ENCODE measurements at places on chromosomes 5 and 9. TPM values are rescaled to one million over a fixed set of nuclear protein-coding genes. Genes with fewer than 3 reads are reported as not detected.
A peak's percentile ranks its signal among the peaks of the same experiment; 100 is the strongest.

The SUSD3 gene
- 1.7 TPM for polyA plus RNA-seq

The MEGF9 gene
- 12.1 TPM for polyA plus RNA-seq

The MEIKIN gene
- polyA plus RNA-seq, result 0.23 TPM

The SAXO1 gene
- polyA plus RNA-seq, result 0.15 TPM

The PCDHGA10 gene
- polyA plus RNA-seq, result 2.2 TPM

The CCIN gene
- polyA plus RNA-seq, result 0.92 TPM

DNA sequence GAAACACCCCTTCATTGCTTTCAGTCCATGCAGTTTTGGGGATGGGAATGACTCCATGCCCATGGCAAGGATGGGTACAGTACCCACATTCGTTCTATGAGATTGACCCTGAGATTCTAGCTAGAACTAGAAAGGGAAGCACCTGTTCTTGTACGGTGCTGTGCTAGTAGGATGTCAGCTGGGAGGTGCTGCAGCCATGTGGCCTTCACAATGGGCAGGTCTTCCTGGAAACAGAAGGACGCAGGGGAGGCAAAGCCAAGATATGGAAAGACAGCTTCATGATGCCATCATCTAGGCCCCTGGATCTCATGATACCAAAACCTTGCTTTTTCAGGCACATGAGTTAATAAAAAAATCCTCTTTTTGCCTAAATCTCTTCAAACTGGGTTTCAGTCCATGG lies 10.5 kb upstream of the FGF1 start:
- no peak for DNase-seq

GRCh38 chr5:168162464-168162863 lies 129.0 kb upstream of the WWC1 start:
- peak; percentile 76 for DNase-seq

GRCh38 chr5:74851684-74852353 lies 14.4 kb downstream of the FAM169A start:
- no peak for DNase-seq

DNA sequence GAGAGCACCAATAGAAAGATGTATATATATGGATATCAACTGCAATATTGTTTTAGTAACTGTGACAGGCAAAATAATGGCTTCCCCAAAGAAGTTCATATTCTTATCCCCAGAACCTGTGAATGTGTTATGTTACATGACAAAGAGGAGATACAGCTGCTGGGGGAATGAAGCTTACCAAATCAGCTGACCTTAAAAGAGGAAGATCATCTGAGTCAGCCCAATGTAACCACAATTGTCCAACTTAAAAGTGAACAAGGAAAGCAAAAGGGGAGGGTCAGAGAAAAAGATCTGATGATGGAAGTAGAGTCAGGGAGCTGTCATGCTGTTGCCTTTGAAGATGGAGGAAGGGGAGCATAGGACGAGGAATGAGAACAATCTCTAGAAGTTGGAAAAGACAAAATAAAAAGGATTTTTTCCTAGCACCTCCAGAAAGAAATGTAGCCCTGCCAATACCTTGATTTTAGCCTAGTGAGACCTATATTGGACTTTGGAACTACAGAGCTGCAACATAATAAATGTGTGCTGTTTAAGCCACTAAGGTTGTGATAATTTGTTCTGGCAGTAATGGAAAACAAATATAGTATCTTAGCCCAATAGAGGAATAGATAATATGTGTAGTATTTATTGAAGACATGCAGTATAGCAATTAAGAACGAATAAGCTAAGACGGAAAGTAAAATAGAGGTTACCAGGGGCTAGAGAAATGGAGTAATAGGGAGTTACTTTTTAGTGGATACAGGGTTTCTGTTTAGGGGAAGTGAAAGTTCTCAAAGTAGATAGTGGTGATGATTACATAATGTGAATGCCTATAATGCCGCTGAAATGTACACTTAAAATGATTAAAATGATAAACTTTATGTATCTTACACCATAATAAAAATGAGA lies 115.9 kb downstream of the PIK3R1 start:
- no peak for DNase-seq

DNA sequence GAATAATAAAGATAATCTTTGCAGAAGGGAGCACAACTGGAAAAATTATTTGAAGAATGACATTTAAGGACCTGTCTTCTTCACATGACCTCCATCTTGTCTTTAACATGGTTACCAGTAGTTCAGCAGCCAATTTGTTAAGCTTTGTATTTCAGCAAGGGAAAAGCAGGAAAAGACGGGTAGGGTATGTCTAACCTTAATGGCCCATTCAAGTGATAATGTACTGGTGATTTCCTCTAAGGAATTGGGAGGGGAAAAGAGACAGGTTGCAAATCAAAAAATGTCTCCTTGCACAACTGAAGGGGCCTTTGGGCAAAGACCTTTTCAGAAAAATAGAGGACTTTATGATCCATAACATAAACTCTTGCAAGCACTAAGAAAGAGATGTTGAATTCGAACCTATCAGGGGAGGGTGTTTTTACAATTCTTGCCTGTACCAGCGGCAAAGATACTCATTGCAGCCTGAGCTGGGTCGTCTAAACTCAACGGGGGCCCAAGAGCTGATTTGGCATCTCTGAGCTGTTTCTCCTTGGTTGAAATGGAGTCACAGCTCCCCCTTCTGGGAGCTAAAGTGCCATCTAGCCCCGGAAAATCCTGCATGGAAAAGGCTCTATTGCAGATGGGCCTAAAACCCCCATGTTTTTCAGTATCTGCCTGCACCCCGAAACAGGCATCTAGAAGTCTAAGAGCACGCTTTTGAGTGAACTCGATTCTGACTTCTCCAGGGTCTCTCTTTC lies 3.8 kb downstream of the BRINP1 start:
- peak; percentile 16 for DNase-seq

GRCh38 chr5:150497274-150497988 lies 10.5 kb upstream of the NDST1 start:
- no peak for DNase-seq

DNA sequence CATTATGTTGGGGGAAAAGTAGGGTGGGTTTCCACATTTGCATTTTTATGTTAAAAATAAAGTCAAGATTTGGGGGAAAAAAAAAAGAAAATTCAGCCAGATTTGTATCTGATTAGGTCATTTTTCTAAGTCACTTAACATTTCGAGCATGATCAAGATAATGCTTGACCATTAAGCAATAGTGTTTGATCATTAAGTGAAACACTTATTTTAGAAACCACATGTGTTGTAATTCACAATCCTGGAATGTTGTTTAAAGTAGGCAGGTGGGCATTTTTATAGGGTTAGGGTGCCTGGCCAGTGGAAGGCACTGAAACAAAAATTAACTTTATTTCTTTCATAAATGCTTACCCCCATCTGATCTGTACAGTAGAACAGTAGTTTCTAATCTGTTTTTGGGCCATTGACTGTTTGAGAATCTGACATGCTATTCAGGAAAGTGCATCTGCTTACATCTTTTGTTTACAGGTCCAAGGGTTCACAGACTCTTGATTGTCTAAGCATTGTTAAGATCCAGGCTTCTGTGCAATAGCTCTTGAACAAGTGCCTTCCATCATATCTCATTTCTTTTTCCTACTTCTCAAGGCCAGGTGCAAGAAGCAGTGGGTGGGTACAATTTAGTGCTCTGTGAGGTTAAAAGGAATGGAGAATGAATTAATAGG lies 9.1 kb downstream of the ZCCHC9 start:
- no peak for DNase-seq

- DNase-seq, result no peak
Observed at GRCh38 chr5:10580531-10581423, 16.9 kb downstream of the ANKRD33B start.

- peak; percentile 61 for DNase-seq
Observed at GRCh38 chr9:74773886-74774479, 113.7 kb downstream of the TRPM6 start.

- DNase-seq, result no peak
Observed at GRCh38 chr5:178785999-178786398, 55.5 kb upstream of the ZNF354A start.

DNA sequence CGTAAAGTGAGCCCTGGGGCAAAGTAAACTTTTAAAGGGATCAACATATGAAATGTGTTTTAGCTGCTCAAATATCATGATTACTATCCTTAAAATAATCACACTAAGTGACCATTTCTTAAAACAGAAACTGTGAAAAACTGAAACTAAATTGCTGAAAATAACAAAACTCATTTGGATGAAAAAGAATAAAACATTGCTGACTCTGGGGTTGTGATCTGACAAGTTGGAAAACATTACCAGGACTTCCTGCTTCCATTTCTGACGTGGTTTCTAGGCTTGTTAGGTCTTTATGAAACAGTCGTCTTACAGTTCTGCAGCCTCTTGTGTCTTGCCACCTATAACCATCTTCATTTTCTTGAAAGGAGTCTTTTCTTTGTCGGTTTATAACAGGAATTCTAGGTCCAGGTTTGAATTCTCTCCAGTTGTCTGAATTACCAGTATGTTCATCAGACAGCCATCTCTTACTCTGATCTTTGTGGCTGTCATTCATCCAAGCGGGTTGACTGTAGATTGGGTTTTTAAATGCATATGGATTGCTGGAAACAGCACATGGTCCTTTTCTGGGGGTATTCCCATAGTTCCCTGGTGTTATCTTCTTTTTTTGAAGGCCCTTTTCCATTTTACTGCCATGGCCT lies 1.7 kb downstream of the TUT7 start:
- no peak for DNase-seq

DNA sequence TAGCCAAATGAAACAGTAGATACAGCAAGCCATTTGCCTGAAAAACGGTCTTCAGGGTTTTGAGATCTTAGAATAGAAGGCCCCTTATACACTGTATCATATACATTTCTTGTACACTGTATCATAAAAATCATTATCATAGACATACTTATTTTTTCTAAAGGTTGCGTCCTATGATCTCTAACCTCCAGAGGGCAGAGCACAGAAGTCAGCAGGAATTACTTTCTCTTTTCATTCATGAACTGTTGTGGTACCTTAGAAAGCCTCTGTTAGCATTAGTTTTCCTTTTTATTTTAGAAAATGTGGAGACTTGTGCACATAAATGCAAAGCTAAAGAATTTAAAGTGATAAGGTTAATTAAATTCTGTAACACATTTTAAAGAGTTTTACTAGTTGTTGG lies 115.4 kb downstream of the OXCT1 start:
- DNase-seq, result no peak

DNA sequence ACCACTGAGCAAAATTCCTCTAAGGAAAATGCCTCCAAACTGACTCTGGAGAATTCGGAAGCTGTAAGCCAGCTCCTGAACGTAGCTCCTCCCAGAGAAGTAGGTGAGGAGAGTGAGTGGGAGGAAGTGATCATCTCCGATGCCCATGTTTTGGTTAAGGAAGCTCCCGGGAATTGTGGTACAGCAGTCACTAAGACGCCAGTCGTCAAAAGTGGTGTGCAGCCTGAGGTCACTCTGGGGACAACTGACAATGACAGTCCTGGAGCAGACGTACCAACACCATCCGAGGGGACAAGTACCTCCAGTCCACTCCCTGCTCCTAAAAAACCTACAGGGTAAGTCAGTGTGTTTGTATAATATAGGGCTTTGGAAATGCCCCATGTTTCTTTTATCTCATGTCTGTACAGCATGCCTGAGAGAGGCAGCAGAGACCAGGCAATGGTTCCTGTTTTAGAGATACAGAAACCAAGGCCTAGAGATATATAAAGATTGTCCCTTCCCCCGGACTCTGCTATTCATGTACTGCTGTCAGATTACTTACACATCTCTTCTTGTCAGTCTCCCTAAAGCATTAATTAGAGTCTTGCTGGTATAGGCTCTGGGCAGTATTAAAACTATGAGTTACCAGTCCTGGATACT lies 23.9 kb downstream of the HMGXB3 start:
- no peak for DNase-seq

GRCh38 chr5:159463590-159464321 lies 133.5 kb upstream of the IL12B start:
- no peak for DNase-seq

GRCh38 chr9:79939819-79940218 lies 368.1 kb downstream of the TLE4 start:
- DNase-seq, result no peak

Measured in muscle of back (tissue), 13 donors.